GDM1 (cell line): ENCODE measurements at places on chromosomes 2 and 18.

GRCh38 chr2:147559070-147559725, 285.6 kb upstream of the ACVR2A start:
- no peak for DNase-seq

GRCh38 chr2:115305712-115306111, 863.3 kb downstream of the DPP10 start:
- no peak for DNase-seq

DNA sequence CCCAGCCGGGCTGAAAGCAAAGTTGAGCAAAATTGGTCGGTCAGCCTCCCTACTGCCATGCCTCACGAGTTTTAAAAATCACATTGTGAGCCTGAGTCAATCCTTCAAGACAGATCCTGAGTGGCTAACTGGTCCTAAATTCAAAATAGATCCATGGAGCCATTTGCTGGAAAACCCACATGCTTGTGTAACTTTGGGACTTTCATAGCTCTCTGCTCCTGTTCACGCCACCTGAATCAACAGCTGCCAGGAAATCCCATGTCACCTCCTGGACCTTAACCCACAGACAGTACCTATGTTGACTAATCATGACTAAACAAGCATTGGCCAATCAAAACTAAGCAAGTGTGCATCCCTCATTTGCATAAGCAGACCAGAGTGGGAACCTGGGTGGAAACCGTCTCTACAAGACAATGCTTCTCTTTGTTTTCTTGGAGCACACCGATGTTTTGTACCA, 42.8 kb upstream of the LDLRAD4 start:
- no peak for DNase-seq

DNA sequence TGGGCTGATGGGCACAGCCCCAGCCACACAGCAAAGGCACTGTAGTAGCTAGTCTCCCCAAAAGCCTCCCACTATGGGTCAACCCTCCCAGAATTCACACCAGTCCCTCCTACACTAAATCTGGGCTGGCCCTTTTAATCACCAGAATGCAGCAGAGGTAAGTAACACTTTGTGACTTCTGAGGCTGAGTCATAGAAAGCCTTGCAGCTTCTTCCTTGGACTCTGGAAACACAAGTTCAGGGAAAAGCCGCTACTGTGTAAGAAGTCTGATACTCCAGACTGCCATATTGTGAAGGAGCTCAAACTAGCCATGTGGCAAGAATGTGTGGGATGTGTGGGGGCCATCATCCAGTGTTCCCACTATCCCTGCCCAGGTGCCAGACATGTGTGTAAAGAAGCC, 19.0 kb upstream of the SIX2 start:
- no peak for DNase-seq

DNA sequence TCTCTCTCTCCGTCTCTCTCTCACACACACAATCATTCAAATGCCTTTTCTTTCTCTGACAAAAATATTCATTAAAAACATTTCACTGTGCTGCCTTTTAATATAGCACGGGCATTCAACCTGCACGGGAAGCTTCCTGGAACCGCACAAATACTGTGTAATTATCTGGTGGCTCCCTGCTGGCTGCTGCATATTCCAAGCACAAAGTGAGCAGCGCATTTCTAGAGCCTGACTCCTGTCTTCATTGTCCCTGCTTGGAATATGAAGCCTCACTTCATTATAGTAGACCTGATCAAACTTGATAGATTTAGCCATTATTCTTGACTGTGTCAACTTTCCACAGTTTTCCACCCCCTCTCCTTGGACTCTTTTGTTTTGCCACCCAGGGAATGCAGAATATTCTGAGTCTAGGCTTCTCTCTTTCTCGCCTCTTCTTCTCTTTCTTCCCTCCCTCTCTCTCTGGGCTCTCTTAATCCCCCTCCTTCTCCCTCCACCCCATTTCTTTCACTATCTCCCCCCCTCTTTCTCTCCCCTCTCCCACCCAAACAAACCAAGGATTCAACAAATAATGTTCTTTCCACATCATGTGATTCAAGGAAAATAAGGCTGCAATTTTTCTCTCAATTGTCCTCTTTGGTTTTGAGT, 672.1 kb upstream of the FANCL start:
- DNase-seq: no peak

- no peak for DNase-seq
Measured at GRCh38 chr2:9758741-9759140, 84.5 kb upstream of the TAF1B start.

- no peak for DNase-seq
Measured at GRCh38 chr2:134934150-134934549, 15.5 kb downstream of the CCNT2 start.

- no peak for DNase-seq
Measured at GRCh38 chr2:106095478-106096298, 98.4 kb downstream of the UXS1 start.

- DNase-seq: no peak
Measured at GRCh38 chr18:23531912-23532311, 28.6 kb downstream of the RMC1 start.
